ENCODE measurements at places on chromosomes 13 and 19.

GRCh38 chr19:39558624-39559117, 18.7 kb upstream of the EID2 start:
- peak; percentile 42 for DNase-seq

DNA sequence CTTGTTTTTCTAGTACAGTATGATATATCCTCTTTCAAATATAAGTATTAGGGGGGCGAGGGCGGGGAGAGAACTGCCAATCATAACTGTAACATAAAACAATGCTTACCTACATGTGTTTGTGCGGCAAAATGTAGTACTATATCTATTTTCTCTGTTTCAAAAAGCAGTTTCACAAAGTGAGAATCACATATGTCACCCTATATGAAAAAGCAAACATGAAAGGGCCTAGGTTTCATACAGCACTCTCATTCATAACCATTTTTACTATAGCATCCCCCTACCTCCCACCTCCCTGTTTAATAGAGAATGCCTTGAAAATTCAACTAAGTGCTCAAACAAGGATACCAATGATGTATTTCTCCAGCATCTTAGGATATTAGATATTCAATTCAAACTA, 5.2 kb downstream of the TGDS start:
- DNase-seq: no peak

DNA sequence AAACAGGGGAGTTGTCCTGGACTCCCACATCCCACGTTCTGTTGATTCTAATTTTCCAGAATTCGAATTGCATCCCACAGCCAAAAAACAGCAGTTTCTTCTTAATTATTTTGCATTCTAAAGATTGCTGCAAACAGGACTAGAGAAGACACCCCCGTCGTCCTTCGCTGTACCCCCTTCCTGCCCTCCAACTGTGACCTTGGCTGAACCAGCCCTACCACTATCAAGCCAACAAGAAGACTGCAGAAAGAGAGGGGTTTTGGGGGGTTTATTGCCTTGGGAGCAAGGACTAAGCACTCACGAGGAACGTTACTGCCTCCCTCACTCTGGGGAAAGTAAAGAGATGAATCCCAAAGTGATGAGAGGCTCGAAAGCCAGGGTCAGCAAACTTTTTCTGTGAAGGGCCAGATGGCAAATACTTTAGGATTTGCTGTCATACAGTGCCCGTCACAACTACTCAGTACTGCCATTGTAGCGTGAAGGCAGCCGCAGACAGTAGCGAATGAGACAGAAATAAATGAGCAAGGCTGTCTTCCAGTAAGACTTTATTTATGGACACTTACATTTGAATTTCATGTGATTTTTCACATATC, 32.5 kb upstream of the KATNAL1 start:
- DNase-seq: no peak

DNA sequence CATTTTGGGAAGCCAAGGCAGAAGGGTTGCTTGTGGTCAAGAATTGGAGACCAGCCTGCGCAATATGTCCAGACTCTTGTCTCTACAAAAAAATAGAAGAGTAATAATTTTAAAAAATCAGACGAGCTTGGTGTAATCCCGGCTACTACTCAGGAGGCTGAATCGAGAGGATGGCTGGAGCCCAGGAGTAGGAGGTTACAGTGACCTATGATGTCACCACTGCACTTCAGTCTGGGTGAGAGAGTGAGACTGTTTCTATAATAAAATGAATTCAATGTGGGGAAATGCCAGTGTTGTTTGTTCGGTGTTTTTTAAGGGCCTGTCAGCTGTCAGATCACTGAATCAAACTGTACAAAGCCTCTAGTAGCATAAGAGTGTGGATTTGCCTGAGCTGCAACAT, 1.2 kb upstream of the FBXL3 start:
- no peak for DNase-seq

DNA sequence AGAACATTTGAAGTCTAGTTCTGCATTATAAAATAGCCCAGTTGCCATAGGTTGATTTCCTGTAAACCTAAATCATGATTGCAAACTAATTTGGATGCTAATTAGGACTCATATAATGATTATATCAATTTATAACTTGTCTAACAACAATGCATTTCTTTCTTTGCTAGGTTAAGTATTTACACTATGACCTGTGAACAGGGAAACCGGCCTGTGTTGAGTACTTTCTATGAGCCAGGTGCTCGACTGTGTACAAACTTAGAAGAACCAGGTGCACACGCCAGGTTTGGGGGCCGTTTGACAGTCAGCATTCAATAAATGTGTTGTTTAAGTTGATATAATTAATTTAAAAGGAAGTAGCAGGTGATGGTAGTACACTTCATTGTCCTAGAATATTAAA, 203.1 kb downstream of the TM9SF2 start:
- DNase-seq: no peak

GRCh38 chr19:3324405-3324856, 42.0 kb upstream of the NFIC start:
- peak; percentile 66 for DNase-seq

GRCh38 chr13:90455823-90456222, 891.7 kb upstream of the MIR17HG start:
- no peak for DNase-seq

GRCh38 chr13:111005808-111006505, 91.1 kb upstream of the ANKRD10 start:
- DNase-seq: no peak

DNA sequence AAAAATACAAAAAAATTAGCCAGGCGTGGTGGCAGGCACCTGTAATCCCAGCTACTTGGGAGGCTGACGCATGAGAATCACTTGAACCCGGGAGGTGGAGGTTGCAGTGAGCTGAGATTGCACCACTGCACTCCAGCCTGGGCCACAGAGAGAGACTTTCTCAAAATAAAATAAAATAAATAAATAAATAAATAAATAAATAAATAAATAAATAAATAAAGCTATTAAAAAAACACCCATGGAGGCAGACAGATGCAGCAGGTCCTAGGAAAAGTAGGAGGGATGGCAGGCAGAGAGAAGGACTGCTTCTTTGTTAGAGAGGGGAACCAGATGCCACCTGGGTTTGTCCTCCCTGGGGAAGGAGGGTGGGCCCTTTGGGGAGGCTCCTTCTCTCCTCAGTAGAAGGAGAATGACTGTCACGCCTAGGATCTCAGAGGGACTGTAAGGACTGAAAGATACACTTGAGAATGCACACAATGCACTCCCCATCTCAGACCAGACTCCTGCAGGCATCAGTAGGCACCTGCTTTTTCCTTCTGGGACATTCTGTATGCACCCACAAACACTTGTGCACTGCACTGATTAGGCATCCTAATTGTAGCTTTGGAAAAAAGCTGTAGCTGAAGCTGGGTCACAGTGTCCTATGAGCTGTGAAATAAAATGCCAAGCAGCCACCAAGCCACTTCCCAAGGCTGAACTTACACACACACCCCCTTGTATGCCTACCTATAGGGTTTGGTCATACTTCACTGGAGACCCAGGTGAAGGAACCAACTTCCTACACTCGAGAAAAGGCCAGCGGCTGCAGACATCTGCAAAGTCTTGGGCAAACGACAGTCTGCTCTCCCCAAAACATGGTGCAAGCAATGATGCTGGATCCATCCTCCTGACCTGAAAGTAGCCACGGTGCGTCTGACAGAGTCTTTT, 18.9 kb upstream of the SLC35E1 start:
- no peak for DNase-seq

DNA sequence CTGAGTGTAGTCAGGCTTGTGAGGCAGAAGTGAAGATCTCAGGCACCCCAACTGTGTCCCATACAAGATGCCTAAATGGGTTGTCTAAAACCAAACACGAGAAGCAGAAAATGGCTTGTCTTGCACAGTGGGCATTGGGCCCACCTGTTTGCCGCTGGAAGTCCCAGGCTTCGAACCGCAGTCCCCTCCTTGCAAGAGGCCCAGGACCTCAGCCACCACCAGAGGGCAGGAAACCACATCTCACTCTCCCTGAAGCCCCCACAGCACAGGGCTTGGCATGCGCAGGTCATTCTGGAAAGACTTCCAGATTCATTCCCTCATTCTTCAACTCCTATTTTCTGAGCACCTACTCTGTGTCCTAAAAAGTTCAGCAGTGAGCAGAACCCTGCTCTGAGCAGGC, 973.7 kb downstream of the UQCRFS1 start:
- DNase-seq: no peak

GRCh38 chr13:95862408-95862807, 185.5 kb downstream of the DNAJC3 start:
- no peak for DNase-seq

DNA sequence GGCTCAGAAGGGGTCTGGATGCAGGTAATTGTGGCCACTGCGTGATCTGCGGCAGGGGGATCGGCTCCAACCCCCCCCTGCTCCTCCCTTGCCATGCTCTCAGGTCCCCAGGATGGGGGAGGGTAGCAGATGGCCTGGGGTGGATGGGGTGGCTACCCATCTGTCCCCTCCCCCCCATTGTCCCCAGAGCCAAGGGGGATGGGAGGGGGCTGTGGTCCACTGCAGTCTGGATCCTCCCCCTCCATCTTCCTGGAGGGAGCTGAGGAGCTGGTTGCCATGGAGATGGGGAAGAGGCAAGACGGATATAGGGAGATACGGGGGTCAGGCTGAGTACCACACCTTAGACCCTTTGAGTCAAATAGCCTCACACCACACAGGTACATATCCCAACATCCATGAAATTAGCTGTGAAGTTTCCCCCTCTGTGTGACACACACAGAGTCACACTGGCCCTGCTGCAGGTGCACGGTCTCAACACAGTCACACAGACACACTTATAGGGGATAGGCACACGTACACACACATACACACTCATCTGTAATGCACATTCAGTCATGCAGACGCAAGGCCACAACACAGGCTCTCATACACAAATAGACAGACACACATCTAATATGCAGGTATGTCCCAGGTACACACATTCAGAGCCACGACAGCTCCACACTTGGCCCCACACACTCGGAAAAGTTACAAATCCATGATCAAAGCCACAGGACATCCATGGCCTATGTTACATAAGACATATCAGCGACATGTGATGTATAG, 1.8 kb upstream of the NOVA2 start:
- DNase-seq: no peak

- no peak for DNase-seq
Observed at GRCh38 chr19:41606215-41606837, 20.5 kb downstream of the CEACAM4 start.

GRCh38 chr19:48290771-48291488, 21.0 kb downstream of the ZNF114 start:
- DNase-seq: peak; percentile 52

- no peak for DNase-seq
Observed at GRCh38 chr13:20028953-20029352, 70.4 kb downstream of the ZMYM2 start.

Data from CD4-positive, alpha-beta T cell treated with Interleukin-1 beta for 1 hour (primary cell).